ENCODE measurements at places on chromosomes 11 and 22.

GRCh38 chr22:17083811-17084441 is 874 bp upstream of the IL17RA start:
- DNase-seq = no peak

- DNase-seq = no peak
Observed at GRCh38 chr11:126465573-126466188, 110.2 kb downstream of the ST3GAL4 start.

- DNase-seq = no peak
Observed at GRCh38 chr11:94184846-94185245, 56.2 kb downstream of the PANX1 start.

DNA sequence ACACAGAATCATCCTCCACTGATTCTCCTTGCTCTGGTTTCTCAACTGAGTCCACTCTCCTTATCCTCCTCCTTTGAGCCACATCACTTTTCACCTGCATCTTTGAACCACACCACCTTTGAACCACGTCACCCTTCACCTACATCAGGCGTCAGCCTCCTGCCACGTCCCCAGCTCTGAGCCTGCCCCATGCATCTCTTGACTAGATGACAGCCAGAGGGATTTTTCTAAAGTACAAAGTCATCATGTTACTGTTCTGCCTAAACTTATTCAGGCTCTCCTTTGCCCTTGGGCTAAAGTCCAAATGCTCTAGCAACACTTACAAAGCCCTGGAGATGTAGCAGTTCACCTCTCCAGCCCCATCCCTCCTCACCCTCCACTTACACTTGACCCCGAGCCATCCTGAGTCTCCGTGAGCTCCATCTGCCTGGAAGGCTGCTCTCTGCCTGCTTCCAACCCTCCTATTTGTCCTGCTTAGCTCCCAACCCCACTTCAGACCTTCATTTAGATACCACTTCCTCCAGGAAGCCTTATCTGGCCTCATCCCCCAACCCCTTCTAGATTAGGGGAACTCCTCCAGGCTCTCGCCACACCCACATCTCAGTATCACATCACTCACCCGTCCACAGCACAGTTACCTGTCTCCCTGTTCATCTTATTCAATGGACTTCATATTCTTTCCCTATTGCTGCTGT is 3.7 kb upstream of the MS4A10 start:
- no peak for DNase-seq

DNA sequence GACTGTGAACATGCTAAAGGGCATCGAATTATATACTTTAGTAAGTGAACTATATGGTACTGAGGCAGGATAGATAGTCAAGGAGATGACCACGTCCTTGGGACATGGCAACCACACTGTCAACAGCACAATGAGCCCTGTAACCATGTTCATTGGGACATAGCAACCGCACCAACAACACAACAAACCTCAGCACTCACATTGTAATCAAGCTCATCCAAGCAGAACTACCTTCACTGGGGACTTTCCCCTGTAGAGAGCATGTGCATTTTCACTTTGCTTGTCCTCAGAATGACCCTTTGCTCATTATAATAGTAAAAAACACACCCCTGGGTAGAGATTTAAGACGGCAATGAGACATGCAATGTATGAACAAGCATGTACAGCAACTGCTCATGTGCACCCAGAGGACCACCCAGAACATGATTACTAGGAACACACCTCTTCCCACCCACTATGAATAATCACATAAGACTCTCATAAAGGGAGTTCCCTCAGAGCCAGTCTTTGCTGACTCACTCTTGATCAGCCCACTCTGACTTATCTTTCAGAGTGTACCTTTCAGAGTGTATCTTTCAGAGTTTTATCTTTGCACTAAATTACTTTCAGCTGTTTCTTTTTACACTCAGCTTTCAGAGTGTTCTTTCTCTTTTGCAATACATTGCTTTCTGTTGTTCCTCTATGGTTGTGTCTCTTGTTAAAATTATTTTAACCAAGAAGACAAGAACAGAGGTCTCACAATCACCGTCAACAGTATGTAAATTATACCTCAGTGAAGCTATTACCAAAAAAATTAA is 4.1 kb upstream of the PLAAT2 start:
- peak; percentile 65 for DNase-seq

DNA sequence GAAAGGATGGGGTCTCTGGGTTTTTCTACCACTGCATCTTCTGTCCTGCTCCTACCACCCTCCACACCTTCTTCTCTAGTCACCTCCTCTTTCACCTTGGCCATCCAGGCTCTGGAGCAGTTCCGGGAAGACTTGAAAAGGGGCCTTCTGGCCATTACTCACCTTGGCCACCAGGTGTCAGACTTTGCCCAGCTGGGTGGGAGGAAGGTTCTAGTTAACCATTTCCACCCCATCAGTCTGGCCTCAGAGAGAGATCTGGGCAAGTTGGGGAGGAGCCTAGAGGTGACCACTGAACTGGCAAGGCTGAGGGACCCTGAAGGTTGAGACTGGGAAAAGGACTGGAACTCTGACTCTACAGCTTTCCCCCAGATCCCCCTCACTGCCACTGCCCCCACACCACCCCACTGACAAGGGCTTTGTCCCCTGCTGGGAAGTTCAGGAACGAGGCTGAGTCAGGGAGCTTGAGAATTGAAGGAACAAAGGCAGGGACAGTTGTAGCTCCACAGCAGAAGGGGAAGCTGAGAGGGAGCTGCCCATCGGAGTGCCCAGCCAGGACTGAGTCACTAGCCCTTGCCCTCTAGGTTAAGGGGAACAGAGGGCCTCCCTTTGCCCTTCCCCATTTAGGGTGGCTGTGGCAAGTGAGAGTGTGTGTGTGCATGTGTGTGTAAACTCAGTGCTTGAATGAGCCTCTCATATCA is 3.7 kb upstream of the POLD4 start:
- DNase-seq = peak; percentile 67

DNA sequence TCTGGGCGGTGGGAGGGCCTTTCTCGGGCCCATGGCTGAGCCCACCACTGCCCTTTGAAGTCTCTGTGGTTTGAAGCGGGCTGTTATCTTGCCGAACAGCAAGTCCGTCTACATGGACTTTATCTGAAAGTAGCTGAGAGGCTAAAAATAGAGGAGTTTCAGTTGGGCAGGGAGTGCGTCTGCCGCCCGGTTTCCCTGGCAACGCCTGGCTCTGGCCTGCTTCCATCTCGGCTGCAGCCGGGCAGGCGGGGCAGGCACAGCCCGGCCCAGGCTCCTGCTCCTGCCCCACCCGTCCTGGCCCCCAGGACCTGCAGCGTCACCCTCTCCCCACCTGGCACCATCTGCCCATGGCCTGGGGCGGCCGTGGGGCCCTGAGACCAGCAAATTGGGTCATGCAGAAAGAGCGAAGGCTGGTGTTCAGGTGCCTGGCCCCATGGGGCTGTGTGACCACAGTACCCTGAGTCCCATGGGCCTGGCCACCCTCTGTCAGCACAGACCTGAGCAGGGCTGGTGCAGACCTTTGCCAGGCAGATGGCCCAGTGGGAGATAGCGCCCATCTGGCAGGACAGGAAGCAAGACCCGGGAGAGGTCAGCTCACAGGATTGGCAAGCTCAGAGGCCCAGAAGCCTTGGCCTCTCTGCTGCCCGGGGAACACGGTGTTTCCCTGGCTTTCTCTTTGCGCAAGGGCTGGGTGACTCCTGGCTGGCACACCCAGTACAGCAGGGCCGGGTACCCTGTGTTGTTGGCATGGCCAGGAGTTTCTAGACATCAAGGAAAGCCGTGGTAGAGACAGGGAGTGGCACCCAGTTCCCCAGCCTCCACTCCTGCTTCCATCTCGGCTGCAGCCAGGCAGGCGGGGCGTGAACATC is 79.1 kb upstream of the KCNQ1OT1 start:
- DNase-seq = peak; percentile 90

GRCh38 chr22:40334899-40335298 is 11.4 kb upstream of the ADSL start:
- no peak for DNase-seq

DNA sequence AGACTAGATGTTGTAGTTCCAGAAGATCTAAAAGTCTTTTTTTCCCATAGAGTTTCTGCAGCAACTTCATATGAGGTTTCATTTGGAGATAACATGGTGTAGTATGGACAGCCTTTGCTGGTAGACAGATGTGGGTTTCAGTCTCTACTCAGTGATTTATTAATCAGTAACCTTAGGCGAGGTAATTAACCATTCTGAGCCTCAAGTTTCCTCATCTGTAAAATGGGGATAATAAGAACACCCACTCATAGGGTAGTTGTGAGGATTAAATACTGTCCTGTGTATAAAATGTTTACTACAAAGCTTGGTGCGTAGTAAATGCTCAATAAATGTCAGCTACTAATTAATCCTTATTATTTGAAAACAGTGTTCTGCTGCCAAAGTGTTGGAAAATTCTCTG is 16.8 kb downstream of the POU2F3 start:
- no peak for DNase-seq

DNA sequence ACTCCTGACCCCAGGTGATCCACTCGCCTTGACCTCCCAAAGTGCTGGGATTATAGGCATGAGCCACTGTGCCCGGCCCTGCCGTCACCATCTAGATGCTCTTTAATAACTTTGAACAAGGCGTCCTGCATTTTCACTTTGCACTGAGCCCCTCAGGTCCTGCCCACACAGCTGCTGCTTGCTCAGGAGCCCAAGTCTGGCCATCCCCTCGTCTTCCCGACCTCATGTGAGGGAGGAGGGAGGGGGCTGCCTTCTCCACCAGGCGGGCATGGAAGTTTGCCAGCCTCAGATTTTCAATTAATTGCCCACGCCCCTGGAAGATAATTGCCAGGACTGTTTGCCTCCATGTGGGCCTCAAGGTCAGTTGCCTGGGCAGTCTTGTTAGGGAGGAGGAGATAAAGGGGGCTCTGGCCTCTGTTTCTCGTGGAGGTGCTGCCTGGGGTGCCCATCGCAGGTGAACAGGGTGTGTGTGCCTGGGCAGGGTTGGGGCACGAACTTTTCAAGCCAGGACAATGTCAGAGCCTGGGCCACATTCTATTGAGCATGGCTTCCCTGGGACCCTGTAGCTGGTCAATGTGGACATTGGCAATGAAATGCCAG is 27.9 kb upstream of the MYEOV start:
- DNase-seq = no peak

DNA sequence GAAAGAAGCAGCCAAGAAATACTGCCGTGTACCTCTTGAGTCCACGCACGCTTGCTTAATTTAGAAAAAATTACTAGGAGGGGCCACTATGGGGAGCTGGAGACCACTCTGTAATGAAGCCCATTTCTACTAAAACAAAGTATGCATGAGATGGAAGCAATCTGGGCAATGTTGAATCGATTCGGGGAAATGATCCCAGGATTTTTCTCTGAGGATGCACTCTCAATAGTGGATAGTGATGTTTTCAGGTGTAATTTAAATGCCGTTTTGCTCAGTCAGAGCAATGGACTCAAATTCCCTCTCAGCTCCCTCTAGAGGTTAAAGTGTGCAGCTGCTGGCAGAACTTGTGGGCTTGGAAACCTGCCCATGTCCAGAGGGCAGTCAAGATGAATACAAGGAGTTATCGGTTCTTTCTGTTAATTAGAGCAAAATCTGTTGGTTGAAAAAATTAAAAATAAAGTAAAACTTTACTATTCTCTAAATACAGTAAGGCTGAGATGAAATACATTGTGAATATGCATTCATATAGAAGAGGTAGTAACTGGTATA is 64.1 kb downstream of the ME3 start:
- DNase-seq = peak; percentile 64

- DNase-seq = no peak
Observed at GRCh38 chr11:115100706-115101105, 403.5 kb downstream of the CADM1 start.

GRCh38 chr22:23146478-23147205 is 1.4 kb downstream of the RAB36 start:
- no peak for DNase-seq

DNA sequence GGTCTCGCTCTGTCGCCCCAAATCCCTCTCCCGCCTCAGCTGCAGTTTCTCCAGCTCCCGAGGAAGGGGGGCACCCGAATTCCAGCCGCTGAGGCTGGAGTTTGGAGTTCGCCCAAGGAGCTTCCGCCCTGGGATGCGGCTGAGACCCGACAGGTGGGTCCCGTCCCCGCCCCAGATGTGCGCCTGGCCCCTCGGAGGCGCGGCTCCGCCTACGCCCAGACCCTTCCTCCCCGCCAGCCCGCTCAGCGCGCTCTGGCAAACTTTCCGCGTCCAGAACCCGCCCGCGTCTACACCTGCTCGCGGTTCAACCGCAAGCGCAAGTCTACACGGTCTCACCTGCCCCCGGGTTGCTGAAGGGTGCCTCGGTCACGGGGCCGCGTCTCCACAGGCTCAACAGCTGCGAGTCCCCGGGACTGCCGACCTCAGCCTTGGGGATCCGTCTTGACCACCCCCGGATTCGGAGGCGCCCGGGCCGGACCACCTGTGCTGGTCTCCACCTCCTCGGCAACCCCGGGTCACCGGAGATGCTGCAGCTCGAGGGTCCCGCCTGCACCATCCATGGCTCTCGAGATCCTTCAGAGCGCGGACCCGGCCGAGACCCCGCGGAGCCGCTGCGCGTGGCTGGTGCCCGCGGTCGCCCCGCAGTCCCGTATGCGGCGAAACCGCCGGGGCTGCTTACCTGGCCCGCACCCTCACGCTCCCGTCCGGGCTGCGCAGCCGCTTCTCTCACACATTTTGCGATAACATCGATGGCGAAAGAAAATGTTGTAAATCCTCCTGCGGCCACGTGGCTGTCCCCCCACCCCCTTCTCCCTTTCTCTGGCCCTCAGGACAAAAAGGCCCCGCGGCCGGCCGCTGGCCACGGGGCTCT is 63.6 kb downstream of the NFAM1 start:
- no peak for DNase-seq

- DNase-seq = peak; percentile 72
Observed at GRCh38 chr22:50270666-50271394, 650 bp upstream of the MAPK11 start.

- DNase-seq = no peak
Observed at GRCh38 chr22:44267856-44268255, 44.9 kb downstream of the SHISAL1 start.

GRCh38 chr11:12318791-12319438 is 58.5 kb upstream of the PARVA start:
- DNase-seq = peak; percentile 74

GRCh38 chr11:122229481-122230384 is 113.7 kb upstream of the BLID start:
- DNase-seq = no peak

GRCh38 chr11:10806206-10806605 is 2.5 kb downstream of the EIF4G2 start:
- no peak for DNase-seq
